ENCODE measurements at places on chromosomes 2 and 18.

- DNase-seq = no peak
Observed at GRCh38 chr2:25268139-25268538, 73.6 kb downstream of the DNMT3A start.

GRCh38 chr2:181317511-181317910, 139.7 kb upstream of the ITGA4 start:
- no peak for DNase-seq

GRCh38 chr2:150605664-150606063, 118.2 kb upstream of the RND3 start:
- DNase-seq = no peak

DNA sequence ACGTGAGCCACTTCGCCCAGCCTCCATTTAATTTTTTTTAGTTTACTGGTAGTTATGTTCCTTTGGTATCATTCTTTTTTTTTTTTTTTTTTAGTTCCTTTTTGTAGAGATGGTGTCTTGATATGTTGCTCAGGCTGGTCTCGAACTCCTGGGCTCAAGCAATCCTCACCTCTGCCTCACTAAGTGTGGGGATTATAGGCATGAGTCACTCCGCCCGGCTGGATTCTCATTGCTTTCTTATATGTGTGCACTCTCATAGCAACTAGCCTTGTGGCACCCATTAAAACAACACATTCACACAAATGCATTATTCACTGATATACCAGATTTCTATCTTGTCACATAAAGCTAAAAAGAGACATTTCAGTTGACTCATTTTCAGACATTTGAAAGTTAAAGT, 4.2 kb downstream of the TTC27 start:
- no peak for DNase-seq

GRCh38 chr2:113890253-113891235, 655 bp downstream of the ACTR3 start:
- peak; percentile 89 for DNase-seq

DNA sequence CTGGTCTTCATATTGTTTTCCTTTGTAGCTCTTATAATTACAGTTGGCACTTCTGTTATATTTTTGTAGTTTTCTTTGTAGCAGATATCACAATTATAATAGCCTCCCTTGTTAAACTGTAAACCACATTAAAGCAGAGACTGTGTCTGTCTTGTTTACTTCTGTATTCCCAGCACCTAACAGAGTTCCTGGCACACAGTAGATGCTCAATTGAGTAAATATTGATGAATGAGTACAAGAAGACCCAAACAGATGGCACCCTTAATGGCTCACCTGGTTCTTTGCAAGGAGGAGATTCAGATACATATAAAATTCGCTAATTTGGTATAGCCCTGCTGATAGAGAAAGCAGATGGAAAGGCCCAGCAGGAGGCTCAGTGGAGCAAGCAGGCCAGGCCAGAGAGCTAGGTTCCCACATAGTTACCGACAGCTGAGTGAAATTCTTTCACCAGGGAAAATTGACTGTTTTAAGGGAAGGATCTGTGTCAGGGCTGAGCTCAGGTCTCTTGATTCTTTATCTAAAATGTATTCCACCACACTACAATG, 120.1 kb downstream of the NUP35 start:
- DNase-seq = no peak

DNA sequence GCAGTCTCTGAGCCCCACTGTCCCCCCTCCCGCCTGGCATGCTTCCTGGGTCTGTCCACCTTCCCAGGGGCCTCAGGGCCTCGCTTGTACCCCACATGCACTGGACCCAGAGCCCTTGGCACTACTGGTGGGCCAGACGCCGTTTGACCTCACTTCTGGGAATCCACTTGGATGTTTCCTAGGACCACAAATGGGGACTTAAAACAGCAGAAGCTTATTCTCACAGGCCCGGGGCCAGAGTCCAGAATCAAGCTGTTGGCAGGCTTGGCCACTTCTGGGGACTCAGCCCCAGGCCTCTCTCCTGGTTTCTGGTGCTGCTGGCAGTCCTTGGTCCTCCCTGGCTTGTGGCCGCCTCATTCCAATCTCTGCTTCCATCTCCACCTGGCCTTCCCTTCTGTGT, 19.6 kb downstream of the ANO7 start:
- no peak for DNase-seq

GRCh38 chr2:234628953-234629352, 132.1 kb upstream of the ARL4C start:
- no peak for DNase-seq

Measured in CD4-positive, alpha-beta T cell treated with Interleukin-17A for 1 hour (primary cell).